Mammary epithelial cell (primary cell): ENCODE measurements at places on chromosomes 11 and 22.

- DNase-seq = peak; percentile 98
Measured at GRCh38 chr11:2933375-2934020, 4.3 kb upstream of the PHLDA2 start.

DNA sequence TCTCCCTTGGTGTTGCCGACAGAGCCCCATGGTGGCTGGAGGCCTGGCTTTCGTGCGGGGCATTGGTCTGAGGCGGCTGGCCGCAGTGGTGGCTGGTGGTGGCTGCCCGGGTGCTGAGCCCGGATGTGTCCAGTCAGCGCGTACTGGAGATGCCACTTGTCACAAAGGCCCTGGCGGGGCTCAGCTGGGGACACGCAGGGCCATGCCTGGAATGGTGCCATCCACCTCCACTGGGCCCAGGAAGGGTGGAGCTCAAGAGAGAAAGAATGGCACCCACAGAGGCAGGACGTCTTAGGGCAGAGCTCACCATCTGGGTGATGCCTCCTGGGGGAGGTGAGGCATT, 92.5 kb downstream of the CEP164 start:
- DNase-seq = no peak

DNA sequence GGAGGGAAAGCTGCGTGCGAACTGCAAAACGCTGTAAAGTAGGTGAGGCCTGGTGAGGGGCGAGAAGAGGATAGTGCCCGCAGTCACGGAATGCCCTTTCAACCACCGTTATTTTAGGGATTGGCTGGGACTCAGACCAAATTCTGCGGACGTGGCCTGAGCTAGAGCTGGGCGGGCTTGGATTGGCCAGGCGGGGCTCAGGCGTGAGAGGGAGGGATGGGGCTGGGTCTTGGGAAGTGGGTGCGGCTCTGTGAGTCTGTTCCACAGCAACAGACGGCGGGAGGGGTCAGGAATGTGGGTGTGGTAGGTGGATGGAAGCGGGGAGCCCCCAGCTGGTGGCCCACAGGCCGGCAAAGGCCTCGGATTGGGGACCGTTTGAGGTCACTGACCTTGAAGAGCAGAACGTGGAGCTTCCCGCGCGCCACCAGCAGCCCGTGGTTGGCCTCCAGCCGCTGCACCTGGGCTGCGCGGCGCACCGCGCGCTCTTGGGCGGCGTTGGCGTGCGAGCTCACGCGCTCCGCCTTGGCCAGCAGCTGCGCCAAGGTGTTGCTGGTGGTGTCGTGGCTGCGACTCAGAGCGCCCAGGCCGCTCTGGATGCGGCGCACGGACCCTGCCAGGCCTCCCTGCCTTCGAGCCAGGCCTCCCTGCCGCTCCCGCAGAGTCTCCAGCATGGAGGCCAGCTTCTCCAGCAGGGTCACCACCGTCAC, 444 bp downstream of the CAVIN3 start:
- DNase-seq = peak; percentile 94

DNA sequence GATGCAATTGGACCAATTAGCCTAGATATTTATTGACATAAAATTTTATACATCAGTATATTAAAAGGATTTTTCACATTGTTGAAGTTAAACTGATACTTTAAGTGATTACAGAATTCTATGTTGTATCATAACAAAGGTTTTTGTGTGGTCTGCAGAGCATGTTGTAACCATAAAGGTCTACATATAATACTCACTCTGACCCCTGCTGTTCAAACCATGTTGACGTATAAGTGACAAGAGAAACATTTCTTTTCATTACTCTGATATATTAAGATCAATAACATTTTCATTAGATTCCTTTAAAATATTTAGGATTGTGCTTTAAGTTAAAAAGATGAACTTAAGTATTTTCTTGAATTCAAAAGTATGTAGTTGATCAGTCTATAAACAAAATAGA, 63.9 kb downstream of the GAS2 start:
- DNase-seq = no peak

DNA sequence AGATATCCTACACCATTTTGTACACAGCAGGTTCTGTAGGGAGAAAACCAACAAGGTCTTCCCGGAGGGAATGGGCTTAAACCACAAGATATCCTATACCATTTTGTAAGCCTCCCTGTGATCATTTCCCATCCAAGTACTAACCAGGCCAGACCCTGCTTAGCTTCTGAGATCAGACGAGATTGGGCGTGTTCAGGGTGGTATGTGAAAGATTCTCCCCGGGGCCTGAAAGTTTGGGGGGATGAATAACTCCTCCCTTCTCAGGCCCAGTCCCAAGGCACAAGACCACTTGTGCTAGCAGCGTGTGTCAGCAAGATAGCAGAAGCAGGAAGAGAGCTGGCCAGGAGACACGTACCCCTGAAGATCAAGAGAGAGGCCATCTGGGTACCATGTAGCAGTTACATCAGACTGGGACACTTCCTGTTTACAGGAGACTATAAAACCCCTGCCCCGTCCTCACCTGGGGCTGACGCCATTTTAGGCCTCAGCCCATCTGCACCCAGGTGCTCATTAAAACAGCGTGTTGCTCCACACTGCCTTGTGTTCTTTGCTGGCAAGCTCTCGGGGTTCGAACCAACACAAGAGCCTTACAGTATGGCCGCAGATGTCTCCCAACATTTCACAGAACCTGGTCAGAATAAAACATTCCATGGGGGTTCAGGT, 17.3 kb downstream of the MIF start:
- DNase-seq = no peak

- DNase-seq = no peak
Measured at GRCh38 chr22:32232191-32232830, 22.8 kb downstream of the SLC5A4 start.

DNA sequence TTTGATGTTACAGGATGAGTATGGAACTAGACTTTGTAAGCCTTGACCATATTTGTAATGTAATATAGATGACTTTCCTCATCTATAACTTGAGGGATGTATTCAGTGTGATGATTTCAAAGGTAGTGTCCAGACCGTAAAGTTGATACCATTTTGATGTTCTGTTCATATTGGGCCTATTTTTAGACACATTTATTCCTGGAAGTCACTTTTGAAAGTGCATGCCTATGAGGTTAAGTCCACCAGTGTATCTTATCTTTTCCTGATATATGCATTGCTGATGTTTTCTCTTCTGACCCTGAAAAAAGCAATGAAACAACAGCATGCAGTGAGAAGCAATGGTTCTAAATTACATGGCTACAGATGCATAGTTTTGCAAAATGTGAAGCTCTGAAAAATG, 244.7 kb upstream of the PDGFD start:
- DNase-seq = no peak

- DNase-seq = no peak
Measured at GRCh38 chr11:77879218-77879617, 58.3 kb downstream of the AAMDC start.

- DNase-seq = peak; percentile 37
Measured at GRCh38 chr11:119169282-119169719, 776 bp downstream of the NLRX1 start.

DNA sequence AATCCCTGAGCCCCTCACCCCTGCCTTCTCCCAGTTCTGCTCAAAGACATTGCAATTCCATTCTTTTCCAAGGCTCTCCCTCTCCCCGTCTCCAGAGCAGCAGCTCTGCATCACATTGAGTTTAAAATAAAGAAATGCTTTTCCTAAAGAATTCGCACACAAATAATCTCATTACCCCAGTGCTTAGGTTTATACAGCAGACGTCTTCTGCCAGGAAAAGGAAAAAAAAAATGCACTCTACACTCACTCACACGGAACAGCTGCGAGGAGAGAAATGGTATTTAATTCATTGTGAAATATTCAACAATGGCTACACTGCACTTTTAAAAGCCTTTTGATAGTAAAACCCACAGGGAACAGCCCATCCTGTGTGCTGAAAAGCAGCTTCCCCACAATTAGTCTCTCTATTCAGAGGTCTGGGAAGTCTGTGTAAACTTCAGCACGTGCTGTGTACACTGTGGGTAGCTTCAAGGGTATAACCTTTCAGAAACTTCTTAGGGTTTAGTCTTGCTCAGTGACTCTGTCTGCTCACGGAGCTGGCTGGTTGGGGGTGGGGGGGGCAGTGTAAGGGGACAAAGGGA, 42.8 kb downstream of the ETS1 start:
- no peak for DNase-seq

DNA sequence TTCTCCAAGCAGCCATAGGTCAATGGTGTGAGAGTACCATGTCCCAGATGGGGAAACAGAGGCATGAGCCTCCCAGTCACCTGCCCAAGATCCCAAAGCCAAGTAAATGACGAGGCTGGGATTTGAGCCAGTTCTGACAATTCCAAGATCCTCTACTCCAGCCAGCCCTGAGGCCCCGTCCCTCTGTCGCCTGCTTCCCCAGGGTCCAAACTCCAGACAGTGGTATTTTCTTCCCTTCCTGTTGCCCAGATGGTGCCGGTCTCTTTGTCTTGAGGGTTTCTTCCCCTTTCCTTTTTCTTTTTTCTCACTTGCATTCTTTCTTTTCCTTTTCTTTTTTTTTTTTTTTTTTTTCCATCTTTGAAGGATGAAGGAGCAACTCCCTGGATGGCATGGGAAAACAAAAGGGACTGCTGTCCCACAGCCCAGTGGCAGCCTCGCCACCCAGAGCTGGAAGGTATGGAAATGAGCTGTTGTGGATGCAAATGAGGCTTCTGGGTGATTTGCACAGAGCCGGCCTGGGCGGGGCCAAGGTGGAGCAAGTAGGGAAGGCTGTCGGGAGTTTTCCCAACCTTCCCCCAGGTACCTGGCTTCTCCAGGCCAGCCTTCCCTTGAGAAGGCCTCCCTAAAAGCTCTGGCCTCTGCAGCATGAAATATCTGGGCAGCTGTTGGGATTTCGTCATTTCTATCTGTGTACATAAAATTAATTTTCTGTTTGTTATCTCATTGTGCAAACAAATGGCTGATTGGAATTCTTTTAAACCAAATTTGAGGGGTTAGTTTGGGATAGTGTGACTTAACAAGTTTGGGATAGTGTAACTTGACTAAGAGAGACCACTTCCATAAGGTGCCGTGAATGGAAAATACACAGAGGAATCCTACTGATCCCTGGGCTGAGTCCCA, 146.8 kb downstream of the MN1 start:
- no peak for DNase-seq

- DNase-seq = no peak
Measured at GRCh38 chr22:36988075-36988832, 31.0 kb downstream of the TST start.

- peak; percentile 31 for DNase-seq
Measured at GRCh38 chr22:39214006-39214382, 30.8 kb downstream of the PDGFB start.

DNA sequence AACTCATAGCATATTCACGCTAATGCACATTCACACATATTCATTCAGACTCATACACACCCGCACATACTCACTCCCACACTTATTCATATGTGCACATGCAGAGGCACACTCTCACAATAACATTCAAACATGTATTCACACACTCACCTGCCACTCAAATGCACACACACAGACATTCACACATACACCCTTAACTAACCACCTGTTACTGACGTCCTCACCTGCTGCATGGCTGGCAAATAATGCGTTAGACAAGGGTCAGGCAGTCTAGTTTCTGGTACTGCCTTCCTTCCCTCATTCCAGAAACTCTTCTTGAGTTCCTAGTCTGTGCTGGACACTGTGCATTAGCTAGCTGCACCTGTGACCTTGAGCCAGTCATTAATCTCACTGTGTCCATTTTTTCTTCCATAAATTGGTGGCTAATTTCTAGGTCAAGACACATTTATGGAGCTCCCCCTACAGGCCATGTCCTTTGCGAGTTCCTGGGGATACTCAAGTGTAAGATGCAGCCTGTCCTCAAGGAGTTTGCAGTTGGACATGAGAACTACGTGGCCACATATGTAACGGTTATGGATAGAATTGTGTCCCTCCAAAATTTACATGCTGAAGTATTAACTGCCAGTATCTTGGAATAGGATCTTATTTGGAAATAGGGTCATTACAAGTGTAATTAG, 34.5 kb upstream of the SEZ6L start:
- DNase-seq = no peak

DNA sequence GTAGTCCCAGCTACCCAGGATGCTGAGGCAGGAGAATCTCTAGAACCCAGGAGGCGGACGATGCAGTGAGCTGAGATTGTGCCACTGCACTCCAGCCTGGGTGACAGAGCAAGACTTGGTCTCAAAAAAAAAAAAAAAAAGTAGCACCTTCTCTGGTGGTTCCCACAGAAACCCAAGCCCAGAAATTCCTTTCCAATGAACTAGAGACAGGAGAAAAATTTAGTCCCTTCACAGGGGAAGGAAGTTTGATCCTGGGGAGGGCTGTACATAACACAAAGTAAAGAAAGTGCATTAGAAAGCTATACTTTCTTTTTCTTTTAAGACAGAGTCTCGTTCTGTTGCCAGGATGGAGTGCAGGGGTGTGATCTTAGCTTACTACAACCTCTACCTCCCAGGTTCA, 25.5 kb upstream of the APOA1 start:
- no peak for DNase-seq

GRCh38 chr22:23306438-23306921, 126.2 kb downstream of the BCR start:
- DNase-seq = peak; percentile 53

GRCh38 chr22:35411102-35411501, 11.2 kb downstream of the MCM5 start:
- DNase-seq = no peak

GRCh38 chr11:78149646-78150045, 10.2 kb upstream of the ALG8 start:
- peak; percentile 48 for DNase-seq

- DNase-seq = no peak
Measured at GRCh38 chr11:69540118-69541000, 58.9 kb downstream of the LINC01488 start.

DNA sequence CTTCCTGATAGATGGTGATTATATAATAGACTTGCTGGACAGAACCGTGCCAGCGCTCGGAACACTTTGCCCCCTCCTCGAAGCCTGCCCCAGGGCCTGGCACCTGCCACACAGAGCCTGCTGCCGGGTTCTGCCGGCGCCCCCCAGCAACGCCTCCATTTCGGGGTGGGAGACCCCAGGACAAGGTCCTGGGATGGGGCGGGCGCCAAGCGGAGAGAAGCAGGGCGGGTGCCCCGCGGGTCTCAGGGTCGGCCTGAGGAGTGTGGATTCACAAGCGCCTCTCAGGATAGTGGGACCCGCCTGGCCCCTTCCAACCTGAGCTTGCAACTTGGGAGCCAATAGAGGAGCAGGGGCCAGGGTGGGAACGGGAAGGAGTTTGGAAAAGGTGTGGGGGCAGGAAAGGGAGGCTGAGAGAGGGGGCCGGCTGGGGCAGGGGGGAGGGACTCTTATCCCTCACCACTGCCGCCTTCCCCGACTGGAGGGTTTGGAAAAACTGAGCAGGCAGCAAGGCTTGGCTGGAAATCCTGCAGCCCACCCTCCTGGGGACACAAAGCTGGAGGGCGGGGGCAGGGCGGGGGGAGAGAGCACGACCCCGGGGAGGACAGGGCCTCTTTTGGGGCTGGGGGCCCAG, 3.3 kb upstream of the BCL9L start:
- DNase-seq = peak; percentile 55

DNA sequence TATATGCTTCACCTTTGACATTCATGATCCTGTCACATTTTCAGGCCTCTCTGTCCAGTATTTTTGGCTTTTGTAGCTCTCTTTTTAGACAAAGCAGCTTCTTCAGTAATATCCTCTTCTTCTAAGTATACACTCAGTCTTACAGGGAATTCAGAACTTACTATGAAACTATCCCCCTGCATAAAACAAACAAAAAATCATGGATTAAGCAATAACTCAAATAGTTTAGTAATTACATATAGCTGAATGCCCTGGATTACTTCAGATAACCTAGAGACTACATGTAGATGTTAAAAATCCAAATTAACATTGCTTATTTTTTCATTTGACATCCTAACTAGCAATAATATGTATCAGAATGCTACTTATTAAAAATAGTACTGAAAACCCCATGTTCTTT, 5.2 kb downstream of the TAF1D start:
- DNase-seq = no peak

GRCh38 chr11:77411717-77412441, 62.0 kb downstream of the PAK1 start:
- peak; percentile 92 for DNase-seq

- DNase-seq = no peak
Measured at GRCh38 chr22:43928468-43928867, 4.9 kb downstream of the PNPLA3 start.
